IPS-NIHi11 (cell line): ENCODE measurements at places on chromosomes 2 and 18.
A peak's percentile ranks its signal among the peaks of the same experiment; 100 is the strongest.

DNA sequence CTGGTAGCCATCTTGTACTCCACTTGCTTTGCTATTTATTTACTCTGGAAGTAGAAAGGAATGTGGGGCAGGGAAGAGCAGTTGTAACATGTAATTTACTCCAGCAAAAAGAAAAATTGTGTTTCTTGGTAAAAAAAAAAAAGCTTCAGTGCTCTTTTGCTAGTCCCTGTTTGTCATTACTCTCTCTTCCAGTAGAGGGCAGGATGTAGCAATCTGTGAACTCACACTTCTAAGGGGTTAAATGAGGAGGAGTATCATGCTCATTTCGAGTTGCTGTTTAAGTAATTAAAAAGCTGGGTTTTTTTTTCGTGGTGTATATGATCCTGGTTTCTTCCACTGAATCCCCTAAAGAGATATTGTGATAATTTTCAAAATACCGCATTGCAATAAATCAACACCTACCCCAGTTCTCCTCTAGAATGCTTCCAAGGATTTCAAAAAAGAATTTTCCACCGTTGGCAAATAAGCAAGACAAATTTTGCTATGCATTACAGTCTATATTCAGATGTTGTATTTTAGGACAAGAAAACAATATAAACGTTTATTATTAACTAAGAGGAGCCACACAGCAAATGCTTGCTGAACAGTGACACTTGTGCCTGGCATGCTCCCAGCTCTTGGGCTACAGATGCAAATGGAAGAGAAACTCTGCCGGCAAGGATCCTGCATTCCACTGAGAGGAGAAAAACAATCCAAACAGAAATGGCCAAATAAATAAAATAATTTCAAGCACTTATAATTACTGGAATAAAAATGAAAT lies 261.6 kb downstream of the ASXL3 start:
- DNase-seq, result peak; percentile 59

DNA sequence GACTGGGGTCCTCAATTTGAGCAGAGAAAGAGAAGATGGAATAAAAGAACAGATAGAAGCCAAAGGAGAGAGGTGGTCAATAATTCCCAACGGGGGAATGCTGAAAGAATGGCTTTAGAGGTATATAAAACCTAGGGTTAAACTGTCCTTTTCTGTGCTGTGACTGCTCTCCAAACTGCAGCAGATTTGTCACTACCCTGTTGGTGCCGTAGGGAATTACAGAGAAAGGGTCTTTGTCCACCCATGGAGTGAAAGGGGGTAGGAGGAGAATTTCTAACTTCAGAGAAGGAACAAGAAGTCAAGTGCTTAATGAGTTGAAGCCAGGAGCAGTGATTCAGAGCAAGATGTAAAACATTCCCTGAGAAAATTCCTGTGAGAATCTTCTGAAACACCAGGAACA lies 486.5 kb downstream of the NUP35 start:
- DNase-seq, result peak; percentile 18

GRCh38 chr2:224630659-224631550 lies 45.7 kb upstream of the CUL3 start:
- DNase-seq, result no peak

- DNase-seq, result no peak
Measured at GRCh38 chr2:75284345-75284744, 85.0 kb upstream of the TACR1 start.

DNA sequence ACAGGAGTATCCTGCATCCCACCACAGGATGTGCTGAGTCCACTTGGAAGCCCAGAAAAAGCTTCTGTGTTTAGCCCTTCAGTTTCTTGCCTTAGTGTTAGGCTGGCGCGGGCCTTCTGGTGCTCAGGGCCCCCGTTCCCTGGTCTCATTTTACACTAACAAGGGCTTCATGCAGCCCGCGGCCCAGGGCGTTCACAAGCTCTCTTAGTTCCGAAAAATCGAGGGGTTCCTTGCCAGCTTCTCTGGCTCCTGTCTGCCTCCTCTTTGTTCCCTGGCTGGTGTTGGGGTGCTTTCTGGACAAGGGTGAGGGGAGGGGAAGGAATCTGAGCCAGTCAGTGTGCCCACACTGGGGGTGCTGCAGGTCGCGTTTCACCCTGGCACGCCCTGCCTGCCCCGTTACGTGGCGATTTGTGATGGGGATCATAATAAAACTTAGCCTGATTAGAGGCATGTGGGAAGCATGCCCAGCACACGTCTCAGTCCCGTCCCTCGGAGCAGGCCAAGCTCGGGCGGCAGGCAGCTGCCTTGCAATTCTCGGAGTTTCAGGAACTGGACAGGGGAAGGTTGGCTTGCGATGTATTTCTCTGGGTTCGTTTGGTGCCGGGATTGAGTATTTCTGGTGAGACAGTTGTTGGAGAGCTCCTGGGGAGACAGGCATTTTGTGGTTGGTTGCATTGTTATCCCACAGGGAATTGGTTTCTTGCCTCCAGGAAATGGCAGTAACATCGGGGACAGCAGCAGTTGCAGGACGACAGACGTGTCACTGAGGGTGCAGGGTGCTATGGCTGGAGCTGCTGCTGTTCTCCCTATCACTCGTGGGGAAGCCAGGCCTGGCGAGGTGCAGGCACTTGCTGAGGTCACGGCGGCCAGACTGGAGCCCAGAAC lies 22.9 kb downstream of the SH3BP4 start:
- peak; percentile 41 for DNase-seq
